GM13976 (cell line): ENCODE measurements at places on chromosomes 7 and 10.

- no peak for DNase-seq
Measured at GRCh38 chr10:6164271-6165095, 38.2 kb upstream of the PFKFB3 start.

GRCh38 chr7:74993121-74993520 is 28.6 kb downstream of the CASTOR2 start:
- no peak for DNase-seq

DNA sequence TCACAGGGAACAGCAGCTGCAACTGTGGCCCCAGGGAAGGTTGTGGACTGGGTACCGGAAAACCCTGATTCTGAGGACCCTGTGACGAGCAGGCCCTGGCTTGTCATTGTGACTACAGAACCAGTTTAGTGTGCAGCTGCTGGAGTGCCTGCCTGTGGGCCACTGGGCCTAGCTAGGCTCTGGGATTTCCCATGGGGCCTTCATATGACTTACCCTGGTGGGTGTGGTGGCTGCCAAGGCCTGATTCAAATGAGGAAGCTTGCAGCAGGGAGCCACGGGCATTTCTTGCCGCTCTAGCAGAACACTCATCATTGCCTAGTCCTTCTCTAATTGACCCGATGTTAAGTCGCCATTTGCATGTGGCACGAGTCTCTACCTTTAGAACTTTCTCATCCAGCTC is 14.7 kb upstream of the CAMK2G start:
- DNase-seq = no peak

DNA sequence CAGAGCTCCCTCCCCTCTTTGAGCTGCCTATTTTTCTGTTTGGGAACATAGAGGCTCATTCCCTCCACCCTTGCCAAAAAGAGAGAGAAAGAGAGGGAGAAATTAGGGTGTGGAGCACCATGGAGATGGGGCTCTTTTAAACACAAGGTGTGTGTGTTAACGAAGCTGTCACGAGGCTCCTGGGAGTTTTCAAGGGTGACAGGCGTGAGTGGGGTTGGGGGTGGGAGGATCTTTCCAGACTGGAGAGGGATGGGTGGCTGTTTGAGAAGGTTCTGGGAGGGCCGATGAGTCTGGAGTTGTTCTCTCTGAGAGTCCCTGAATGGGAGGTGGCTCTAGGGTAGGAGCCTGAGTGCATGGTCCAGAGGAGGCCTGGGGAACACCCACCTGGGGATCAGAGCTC is 45.0 kb downstream of the PALD1 start:
- DNase-seq = no peak

DNA sequence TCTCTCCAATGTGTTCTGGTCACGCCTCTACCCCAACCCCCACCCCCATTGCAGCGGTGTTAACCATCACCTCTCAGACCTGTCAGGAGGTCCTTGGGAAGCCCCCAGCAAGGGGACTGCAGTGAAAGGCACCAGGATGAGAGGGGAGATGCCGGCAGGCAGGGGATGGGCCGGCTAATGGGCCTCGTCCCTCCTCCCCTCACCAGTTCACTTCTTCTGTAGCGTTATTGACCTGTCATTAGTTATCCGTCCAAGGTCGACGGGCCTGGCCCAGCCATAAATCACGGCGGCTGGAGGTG is 18.8 kb downstream of the POLL start:
- no peak for DNase-seq

DNA sequence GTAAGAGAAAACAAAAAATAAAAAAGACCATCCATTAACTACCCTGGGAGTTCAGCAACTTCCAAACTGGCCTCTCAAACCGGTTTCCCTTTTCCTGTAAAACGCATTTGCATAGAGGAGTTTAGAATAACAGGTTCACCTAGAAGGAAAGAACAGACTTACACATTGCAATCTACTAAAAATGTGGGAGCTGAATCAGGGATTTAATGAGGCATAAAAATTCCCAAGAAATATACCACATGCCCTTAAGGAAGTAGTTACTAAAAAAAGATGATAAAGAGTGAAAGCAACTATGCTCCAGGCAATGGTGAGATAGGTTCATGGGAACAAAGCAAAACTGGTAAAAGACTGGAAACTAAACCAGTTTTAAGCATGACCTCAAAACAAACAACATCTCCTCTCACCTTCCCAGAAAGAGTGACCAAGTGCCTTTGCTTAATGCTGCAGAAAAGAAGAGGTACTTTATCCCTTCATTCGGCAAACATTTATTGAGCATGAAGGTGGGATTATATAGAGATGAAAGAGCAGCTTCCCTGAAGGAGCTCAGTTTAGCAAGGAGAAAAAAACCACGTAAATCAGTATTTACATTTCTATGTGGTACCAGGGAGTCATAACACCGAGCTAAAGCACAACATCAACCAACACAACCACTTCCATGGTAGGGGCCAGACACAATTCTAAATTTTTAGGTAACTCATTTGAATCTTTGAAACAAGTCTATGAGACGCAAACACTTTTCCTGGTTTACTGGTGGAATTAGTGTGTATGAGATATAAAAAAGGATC is 152.8 kb downstream of the SGMS1 start:
- no peak for DNase-seq

- no peak for DNase-seq
Measured at GRCh38 chr10:3268025-3268424, 95.4 kb upstream of the PITRM1 start.

- no peak for DNase-seq
Measured at GRCh38 chr7:100175296-100175935, 1.8 kb downstream of the GPC2 start.

DNA sequence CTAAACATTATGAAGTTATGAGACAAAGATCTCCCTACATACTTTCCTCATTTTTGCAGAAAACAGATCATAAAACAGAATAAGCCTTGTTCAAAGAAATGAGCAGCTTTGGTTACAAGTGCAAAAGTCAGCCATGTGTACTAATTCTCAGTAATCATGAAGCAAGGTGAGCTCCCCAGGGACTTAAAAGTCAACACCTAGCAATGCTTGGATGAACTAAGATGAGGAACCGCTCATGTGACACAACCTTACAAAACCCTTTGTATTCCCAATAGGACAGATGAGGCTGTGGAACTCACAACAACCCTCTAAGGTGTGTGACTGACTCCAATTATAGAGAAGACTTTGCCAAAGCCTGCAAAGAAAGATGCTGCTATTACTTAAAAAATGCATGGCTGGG is 154.5 kb downstream of the SLC25A13 start:
- no peak for DNase-seq

GRCh38 chr7:142696456-142697179 is 52.7 kb upstream of the PRSS1 start:
- DNase-seq = no peak

DNA sequence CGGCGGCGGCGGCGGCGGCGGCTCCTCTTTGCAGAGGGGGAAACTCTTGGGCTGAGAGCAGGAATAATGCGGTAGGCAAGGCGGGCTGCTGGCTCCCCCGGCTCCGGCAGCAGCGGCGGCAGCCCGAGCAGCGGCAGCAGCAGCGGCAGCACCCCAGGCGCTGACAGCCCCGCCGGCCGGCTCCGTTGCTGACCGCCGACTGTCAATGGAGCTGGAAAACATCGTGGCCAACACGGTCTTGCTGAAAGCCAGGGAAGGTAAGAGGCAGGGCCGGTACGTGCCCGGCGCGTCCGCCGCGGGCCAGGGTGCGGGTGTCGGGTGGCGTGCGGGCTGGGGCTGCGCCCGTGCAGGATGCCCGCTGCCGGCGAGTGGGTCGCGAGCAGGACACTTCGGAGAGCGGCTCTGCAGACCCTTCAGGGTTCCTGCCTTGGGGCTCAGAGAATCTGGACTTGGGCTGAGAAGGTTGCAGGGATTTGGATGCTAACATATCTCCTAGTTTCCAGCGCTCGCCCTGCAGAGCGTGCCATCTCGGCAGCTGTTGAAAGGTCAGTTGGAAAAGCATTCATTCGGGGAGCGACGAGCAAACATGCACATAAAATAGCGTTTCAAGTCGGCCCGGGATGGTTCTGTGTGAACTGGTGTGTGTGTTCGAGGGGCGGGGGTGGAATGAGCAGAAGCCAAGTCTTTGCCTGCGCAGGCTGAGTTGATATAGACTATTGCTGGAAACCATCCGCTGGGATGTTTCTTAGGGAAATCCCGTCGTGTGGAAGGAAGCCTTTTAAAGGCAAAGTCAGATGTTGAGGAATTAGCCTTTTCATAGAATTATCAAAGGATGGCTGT is 562 bp downstream of the GRK5 start:
- no peak for DNase-seq

- DNase-seq = no peak
Measured at GRCh38 chr10:102455893-102456471, 4.6 kb upstream of the C10orf95 start.

- no peak for DNase-seq
Measured at GRCh38 chr10:29210266-29210868, 78.5 kb upstream of the LYZL1 start.

DNA sequence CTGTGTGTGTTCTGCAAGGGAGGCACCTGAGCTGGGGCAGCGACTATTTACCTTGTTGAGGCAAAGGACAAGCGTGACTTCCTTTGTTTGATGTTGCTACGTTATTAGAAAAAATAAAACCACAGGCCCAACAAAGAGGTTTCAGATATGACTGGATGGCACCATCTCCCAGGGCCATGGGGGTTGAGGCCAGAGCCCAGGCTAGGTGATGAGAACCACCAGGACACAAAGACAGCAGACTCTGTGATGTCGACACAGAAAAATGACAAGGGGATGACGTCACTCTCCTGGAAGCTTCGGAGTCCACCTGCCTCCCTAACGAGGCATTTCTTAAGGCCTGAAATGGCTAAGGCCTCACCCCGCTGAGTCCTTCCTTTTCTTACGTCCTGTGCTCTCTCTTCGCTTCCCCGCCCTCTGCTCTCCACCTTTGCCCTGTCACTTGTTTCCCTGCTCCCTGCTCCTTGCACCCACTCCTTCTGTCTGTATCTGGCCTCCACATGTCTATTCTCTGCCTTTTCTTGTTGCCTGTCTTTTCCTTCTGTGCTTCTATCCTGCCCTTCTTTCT is 83.0 kb upstream of the ADRB1 start:
- DNase-seq = peak; percentile 30

DNA sequence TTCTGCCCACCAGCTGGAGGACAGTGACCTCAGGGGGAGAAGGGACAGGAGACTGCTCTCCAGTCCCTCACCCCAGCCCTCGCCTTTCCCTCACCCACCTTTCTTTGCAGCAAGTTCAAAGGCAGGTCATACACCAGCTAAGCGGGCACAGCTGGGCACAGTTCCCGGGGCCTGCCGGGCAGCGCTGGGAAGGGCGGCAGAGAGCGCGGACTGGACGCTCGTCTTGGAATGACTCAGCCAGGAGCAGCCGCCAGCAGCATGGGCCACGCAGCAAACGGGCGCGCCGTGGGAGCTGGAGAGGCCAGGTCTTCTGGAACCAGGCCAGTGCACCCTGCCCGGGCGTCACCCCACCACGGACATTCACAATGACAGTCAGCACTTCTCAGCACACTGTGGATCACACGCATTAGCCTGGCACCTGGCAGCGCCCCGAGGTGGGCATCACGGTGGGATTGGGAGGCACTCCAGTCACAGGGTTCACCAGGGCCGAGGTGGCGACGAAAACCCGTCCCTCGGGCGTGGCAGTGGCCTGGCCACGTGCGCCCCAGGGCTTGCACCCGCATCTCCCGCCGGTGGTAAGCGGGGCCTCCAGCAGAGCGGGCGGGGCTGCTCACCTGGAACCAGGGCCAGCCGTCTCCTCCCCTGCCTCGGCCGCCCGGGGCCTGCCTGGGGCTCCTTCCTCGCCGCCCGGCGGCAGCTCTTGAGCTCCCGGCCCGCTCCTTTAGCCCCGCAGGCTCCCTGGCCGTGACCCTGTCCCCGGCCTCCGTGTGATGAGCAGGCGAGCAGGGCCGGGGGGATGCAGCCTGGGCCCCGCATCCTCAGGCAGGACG is 29.0 kb upstream of the WDFY4 start:
- DNase-seq = no peak

GRCh38 chr10:87559392-87559791 is 54.7 kb downstream of the MINPP1 start:
- DNase-seq = no peak

GRCh38 chr7:120714945-120715344 is 143.0 kb downstream of the TSPAN12 start:
- no peak for DNase-seq

DNA sequence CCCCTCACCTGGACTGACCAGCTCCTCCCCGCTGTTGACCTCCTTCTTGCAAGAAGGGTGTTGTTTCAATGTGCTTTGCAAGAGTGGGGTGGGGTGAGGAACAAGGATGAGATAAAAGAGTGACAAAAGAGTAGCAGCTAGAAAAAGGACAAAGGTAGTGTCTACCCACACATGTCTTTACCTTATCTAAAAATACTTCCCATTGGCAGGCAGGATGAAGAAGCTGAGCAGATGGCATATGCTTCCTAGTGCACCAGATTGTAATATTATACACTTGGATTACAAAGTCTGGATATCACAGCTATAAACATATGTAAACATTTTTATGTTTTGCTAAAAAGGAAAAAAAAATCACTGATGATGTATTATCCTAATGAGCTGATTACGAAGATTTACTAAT is 34.5 kb downstream of the CHN2 start:
- no peak for DNase-seq

DNA sequence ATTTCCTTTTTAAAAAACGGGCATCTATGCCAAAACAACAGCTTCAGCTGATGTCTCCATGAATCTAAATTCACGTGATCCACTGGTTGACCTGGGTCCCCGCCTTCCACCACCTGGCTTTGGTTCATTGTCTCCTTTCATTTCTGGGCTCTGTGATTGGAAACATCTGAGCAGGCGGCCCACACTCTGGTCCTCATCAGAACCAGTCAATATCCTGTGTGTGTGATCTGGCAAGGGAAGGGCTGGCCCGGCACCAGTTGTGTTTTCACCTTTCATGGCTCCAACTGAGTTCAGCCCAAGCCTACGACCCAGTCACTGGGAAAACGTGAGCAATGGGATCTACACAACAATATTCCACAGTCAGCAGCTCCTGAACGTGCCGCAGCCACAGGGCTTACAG is 46.2 kb downstream of the PARP12 start:
- no peak for DNase-seq

- no peak for DNase-seq
Measured at GRCh38 chr10:125009661-125010161, 67.8 kb downstream of the ZRANB1 start.

DNA sequence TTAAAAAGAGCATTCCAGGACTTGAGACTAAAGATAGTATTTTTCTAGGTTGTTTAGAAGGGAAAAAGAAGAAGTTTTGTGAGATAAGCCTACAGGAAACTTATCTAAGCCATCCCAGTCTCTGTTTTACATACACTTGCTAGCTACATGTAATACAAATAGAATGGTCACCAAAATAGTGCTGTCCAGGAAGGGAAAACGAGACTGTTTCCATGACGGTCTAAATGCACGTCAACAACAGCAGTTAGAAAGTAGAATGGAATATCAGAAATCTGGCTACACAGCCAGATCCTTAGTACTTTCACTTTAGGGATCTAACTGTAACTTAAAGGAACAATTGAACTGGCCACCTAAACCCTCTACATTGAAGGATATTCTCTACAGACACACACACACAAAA is 117.6 kb downstream of the TSPAN12 start:
- no peak for DNase-seq
